Stimulated activated CD4-positive, alpha-beta T cell treated with anti-CD3 and anti-CD28 coated beads, TNF-alpha, amount 100 ng/mL, for 48 hours (primary cell): ENCODE measurements at places on chromosomes 12 and 14.

GRCh38 chr12:115960868-115961802, 316.4 kb downstream of the MED13L start:
- DNase-seq = no peak

DNA sequence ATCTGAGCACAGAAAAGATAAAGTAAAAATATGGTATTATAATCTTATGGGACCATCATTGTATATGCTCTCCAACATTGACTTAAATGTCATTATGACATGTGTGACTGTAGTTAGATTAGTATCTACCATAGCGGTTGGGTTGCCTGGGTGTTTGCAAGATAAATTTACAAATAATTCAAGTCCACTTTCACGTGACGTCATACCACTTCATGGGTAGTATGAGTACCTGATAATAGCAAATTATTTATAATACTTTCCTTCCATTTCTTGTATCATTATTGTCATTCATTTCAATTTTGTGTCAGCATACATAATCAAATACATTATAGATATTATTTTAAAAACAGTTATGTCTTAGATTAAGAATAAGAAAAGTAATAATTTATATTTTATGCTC, 20.2 kb downstream of the SLCO1B1 start:
- no peak for DNase-seq

DNA sequence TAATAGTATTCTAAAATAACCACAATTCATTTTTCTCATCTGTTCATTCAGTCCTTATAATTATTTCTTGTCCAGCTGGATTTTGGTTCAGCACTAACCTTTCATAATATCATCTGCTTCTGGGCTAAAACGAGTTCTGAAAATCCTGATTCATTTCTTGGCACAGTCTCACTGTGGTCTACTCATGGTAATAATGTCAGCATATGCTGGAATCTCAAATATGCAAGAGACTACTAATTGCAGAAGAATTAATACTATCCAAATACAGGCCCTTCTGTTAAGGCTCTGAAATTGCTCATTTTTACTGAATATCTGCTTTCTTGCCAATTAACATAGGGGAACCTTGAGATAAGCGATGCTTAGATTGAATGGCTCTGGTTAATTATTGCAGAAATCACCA, 597.1 kb downstream of the RPL10L start:
- no peak for DNase-seq

- no peak for DNase-seq
Observed at GRCh38 chr12:117044311-117044710, 54.9 kb downstream of the TESC start.

DNA sequence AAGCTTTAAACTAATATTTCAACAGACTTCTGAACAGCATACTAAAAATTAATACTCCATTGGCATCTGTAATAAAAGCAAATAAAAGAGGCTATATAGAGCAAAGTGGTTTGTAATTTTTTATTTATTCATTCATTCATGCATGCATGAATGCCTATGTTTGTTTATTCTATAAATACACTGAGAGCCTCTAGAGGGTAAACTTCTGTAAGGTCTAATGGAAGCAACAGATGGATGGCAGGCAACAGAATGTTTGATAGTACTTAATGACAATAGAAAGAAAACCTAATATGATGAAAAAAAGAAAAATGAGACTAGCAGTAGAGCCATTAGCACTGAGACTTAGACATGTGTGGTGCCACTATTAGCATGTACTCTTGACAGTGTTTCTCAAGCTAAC, 253.1 kb downstream of the CCDC91 start:
- DNase-seq = no peak

- DNase-seq = no peak
Observed at GRCh38 chr12:12488823-12489550, 73.7 kb downstream of the DUSP16 start.

- DNase-seq = no peak
Observed at GRCh38 chr12:29707846-29708245, 75.9 kb downstream of the TMTC1 start.

- DNase-seq = no peak
Observed at GRCh38 chr14:103741876-103742275, 26.3 kb downstream of the ZFYVE21 start.
